ENCODE measurements at places on chromosomes 12 and 14.
A peak's percentile ranks its signal among the peaks of the same experiment; 100 is the strongest.

DNA sequence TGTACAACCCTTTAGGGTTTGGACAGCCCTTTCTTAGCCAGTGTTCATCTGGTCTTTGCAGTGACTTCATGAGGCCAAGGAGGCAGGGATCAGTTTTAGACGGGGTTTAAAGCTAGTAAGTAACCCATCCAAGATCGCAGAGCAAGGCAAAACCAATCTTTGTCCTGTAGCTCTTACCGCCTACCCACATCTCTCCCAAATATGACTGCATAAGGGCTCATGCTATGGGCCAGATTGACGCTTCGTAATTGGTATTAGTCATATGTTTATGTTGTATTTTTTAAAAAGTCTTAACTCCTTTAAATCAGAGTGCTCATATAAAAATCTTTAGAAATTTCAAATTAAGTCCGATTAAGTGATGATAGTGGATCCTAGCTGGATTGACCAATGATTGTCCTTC lies 3.7 kb upstream of the CLMN start:
- no peak for DNase-seq

DNA sequence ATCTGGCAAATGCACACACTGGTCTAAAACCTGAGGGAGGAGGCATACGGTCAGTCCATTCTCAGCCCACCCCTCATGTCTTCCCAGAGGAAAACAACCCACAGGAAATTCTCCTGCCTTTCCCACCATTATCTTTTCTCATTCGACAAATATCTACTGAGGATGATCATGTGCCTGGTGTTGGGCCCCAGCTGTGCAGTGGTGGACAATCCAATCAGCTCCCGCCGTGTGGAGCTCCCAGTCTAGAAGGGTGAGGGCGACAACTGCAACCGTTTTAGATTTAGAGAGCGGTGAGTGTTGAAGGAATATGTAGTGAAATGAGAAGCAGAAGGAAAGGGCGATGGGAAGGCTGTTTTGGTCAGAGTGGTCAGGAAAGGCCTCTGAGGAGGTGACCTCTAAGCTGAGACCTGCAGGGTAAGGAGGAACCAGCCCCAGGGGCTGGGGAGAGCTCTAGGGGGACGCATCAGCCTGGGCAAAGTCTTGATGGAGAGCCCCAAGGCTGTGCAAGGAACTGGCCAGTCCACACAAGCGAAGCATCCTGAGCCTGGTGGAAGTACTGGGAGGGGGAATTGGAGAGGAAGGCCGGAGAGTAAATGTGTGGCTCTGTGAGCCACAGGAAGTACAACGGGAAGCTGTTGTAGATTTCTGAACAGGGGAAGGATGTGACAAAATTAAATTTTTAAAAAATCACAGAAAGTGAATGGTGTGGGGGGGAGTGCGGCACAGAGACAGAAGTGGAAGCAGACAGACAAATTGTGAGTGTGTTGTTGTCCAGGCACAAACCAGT lies 192.8 kb downstream of the NTF3 start:
- DNase-seq = no peak

GRCh38 chr12:27913999-27914614 lies 58.4 kb downstream of the PTHLH start:
- no peak for DNase-seq

- no peak for DNase-seq
Measured at GRCh38 chr14:68295316-68295816, 475.8 kb downstream of the RAD51B start.

- no peak for DNase-seq
Measured at GRCh38 chr14:94675036-94675435, 62.8 kb downstream of the SERPINA3 start.

DNA sequence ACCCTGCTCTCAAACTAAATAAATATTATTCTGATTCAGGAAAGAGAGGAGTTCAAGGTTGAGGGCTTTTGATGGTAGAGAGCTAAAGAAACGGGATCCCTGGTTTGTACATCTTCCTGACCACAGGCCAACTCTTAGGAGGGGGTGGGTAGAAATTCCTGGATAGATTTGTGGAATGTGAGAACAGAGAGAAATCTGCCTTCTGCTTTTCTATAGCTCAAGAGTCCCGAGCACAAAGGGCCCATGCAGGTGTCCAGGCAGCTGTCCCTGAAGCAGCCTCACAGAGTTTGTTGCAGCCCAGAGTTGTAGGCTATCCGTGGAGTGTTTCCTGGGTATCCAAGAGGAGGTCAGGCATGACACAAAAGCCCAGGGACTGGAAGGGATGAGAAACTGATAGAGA lies 198.6 kb downstream of the BCAT1 start:
- no peak for DNase-seq

GRCh38 chr12:111366075-111366474 lies 2.8 kb downstream of the PHETA1 start:
- no peak for DNase-seq

- DNase-seq = no peak
Measured at GRCh38 chr14:28365510-28365909, 401.1 kb upstream of the FOXG1 start.

- DNase-seq = no peak
Measured at GRCh38 chr12:6978611-6979011, 7.9 kb downstream of the EMG1 start.

- DNase-seq = no peak
Measured at GRCh38 chr12:87661786-87662377, 367.3 kb downstream of the C12orf50 start.

DNA sequence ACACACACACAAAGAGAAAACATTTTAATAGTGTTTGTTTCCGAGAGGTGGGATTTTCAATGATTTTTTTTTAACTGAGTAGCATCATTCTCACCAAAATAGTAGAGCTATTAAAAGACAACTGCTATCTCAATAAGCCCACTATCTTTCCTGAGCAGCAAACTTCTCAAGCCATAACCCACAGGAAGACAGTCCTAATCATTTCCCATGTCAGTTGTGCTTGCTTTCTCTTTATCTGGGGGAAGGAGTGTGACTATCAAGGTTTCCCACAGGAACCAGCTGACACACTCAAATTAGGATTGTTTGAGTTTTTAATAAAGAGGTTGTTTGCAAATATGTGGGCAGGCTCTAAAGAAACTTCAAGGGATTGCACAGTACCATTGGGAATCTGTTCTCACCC lies 4.9 kb upstream of the MAX start:
- no peak for DNase-seq

DNA sequence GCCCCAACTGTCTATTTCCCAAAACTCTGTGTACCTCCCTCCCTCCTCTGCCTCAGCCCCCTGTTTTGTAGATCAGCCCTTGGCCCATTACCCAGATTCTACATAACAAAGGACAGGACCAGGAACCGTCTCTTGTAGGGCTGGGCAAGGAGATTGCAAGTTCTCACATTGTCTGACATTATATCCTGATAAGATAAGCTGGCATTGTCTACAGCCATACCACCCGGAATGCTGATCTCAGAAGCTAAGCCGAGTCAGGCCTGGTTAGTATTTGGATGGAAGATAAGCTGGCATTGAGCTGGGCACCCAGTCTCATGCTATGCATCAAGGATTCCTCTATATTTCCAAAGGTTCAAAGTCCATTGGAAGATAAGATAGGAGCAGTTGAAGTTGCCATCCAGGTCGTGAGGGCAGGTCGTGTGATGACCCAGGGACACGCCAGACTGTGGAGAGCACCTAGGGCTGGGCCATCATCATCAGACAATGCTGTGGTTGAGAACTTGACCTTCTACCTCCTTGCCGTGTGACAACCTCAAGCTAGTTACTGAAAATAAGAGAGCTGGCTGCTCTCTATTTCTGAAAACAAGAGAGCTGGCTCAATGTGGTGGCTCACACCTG lies 29.5 kb downstream of the PHETA1 start:
- DNase-seq = no peak

DNA sequence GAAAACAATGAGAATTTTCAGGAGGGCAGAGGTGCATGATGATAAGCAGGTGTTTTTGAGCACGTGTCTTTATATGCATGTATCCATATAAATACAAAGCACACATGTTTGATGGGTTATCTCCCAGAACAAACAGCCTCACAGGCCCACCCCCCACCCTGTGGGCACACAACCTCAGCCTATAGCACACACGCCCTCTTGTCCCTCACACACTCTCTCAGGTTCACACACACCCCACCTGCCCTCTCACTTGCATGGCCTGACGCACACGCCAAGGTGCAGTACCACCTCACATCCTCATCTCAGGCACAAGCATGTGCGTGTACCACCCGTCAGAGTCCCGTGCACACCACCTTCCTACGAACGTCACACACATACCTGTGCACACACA lies 8.6 kb upstream of the KRT8 start:
- no peak for DNase-seq

DNA sequence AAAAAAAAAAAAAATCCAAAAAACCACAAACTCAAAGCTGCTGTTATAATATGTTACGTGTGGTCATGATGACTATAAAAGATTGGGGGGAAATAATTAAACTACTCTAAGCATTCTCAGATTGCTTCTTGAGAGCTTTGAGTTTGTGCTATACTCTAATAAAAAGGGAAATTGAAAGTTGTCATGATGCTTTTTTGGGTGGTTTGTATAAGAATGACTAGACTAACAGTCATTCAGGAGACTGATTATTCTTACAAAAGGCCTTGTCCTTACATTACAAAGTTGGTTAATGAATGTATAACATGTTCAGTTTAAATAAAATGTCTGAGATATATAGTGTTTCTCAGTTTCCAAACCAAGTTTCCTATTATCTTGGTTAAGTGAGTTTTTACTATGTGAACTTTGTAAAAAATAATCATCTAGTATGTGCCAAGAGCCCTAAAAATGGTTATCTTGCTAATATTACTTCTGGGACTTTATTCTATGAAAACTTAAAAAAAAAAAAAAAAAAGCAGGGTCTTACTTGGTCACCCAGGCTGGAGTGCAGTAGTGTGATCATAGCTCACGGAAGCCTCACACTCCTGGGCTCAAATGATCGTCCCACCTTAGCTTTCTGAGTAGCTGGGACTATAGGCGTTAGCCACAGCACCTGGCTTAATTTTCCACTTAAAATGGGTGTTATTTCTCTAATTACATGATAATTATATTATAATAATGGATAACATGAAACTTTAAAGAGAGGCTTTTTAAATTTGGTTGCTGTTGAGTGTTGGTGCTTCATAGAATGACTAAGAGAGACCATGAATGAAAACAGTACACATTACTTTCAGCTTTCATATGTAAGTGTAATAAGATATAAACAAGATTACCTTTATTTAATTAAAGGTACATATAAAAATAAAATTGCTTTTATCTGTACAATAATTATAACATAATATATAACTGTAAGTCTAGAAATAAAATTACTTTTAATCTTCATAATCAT lies 459.6 kb upstream of the RGS6 start:
- DNase-seq = no peak

DNA sequence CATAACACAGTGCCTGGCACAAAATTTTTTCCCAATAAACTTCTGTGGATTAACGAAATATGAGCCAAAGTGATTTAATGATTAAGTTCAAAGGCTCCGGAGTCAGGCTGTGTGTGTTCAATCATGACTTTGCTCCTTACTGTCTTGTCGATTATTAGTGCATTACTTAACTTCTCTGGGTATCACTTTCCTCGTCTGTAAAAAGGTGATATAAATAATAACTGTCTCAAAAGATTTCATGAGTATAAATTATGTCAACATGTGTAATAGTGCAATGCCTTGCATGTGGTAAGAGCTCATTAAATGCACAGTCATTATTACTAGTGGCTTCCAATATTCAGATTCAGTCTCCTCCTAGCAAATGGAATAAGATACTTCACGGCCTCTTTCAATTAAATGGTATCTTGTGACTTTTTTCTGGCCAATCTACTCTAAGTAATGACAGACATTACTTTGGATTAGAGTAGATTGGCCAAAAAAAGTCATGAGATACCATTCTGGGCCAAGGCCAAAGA lies 6.8 kb upstream of the IFNG start:
- DNase-seq = no peak

GRCh38 chr12:79006306-79006705 lies 141.7 kb downstream of the SYT1 start:
- DNase-seq = no peak

DNA sequence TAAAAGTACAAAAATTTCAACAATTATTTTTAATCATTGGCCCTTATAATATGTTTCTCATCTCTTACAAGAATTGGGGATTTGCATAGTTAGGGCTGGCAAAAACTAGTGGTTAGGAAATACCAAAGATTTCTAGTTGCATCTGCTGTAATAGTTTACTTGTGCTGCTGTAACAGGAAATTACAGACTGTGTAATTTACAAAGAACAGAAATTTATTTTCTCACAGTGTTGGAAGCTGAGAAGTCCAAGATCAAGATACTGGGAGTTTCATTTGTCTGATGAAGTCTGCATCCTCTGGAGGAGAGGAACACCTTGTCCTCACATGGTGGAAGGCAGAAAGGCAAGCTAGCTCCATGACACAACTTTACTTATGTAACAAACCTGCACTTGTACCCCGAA lies 157.0 kb downstream of the FLRT2 start:
- DNase-seq = no peak

DNA sequence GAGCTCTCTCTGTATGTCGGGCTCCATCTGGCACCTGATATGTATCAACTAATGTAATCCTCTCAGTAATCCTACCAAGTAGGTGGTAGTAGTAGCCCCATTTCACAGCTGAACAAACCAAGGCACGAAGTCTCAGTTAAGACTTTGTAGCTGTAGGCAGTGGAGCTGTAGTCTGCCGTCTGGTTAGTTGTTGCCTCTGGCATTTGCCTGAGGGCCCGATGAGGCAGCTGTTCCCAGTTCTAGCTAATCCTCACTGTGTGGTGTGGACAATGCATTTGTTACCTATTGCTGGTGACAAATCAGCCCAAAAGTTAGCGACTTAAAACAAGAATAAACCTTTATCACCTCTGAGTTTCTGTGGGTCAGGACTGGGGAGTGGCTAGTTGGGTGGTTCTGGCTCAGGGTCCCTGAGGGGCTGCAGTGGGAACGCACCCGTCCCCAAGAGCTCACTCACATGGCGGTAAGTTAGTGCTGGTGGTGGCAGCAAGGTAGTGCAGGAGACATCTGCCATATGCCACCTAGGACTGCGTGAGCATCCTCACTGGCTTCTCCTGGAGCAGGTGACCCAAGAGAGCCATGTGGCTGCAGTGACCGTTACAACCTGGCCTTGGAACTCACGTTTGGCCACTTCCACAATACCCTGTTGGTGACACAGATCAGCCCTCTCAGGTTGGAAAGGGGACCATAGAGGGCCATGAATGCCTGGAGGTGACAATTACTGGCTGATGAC lies 5.6 kb downstream of the AACS start:
- no peak for DNase-seq

GRCh38 chr12:15880721-15881120 lies 1.5 kb upstream of the STRAP start:
- peak; percentile 75 for DNase-seq

Measured in NCI-H1417 treated with DMSO at 0.1 percent for 48 hours (cell line).